ENCODE measurements at places on chromosomes 7 and 10.

DNA sequence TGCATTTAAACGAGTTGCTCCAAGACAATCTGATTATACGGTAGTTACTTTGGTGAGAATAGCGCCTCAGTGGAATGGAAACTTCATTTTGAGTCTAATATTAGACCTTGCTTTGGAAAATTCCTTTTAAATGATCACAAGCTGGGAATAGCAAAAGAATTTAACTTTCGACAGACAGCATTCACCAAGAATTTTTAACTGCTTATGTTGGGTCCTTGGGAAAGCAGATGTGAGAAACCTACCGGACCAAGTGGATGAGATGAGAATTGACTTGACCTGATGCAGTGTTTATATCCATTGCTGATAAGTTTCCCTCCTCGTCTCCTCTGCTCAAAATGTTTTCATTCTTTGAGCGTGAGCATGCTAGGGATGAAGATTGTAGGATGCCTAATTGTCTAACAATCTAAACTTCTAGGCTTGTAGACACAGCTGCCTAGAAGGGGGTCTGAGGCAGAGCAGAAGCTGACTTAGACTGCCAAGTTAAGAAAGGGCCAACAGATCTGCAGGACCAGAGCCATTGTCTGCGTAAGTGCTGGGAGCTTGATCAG, 126.9 kb downstream of the CNNM2 start:
- DNase-seq: no peak

- DNase-seq: peak; percentile 21
Observed at GRCh38 chr7:47291461-47292081, 290.3 kb downstream of the TNS3 start.

DNA sequence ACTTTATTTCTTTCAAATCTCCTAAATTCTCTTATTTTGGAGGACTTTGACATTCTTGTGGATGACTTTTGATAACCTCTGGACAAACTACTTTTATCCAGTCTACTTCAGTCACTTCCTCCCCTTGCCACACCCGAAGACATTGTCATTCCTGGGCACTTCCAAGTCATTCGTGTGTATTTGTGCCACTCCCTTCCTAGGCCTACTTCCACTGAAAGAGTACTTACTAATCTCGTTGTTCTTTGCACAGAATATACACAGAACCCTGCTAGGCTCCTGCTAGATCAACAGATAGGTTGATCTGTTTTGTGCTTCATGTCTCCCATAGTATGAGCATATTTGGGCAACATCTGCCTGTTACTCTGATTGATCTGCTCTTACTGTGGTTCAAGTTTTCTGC, 355.4 kb downstream of the HGF start:
- DNase-seq: no peak

DNA sequence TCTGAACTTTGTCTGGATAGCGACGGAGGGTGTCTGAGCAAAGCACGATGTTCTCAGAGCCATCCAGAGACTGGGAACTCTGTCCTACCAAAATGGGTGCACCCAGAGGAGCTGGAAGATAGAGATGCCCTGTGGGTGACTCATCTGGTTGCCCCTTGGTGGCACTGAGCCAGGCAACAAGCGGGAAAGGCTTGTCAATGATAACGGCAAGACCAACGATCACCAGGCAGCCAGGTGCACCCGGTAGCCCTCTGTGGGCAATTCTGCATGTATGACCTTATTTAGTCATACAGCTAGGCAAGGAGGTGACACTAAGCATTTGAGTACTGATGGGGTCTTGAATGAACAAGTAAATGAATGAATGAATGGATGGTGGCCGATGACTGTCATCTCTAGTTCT, 2.8 kb upstream of the ELN start:
- no peak for DNase-seq

- no peak for DNase-seq
Observed at GRCh38 chr10:132145521-132146185, 41.1 kb upstream of the DPYSL4 start.

GRCh38 chr10:60497364-60497763, 107.7 kb upstream of the ANK3 start:
- DNase-seq: no peak

GRCh38 chr10:98223874-98224273, 44.1 kb downstream of the LOXL4 start:
- DNase-seq: no peak

- DNase-seq: no peak
Observed at GRCh38 chr10:8312781-8313180, 258.3 kb downstream of the GATA3 start.

DNA sequence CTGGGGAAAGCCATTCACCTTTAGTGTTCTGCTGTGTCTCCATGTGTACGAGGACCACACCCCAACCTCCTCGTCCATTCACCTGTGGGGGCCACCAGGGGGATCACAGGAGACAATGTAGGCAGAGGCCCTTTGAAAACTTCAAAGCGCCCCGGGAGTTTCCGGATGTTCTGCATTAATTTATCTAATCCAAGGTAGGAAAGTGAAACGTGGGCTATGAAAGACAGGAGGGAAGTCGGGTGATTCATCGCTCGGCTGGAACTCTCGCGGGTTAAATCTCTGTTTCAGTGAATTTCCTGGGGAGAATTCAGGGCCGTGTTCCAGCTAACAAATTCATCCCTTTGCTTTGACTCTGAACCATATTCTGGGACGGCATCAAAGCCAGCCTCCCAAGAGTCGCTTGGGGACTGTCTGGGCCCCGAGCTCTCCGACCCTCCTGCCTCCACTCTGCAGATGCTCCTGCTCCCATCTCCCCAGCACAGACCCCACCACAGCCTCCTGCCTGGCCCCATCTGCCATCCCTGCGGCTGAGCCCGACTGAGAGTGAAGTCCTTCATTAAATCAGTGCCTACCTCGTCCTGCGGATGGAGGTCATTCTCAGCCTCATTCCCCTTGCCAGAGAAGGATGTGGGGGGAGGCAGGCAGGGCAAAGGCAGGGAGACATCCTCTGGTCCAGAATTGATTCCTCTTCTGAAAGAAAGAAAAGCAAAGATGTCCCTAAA, 114.1 kb upstream of the CARD11 start:
- DNase-seq: no peak

Data from GM19239 (cell line).